ENCODE measurements at places on chromosomes 16 and 17. TPM values are rescaled to one million over a fixed set of nuclear protein-coding genes. Genes with fewer than 3 reads are reported as not detected.

- DNase-seq, result no peak
- no peaks in the 10 kb centered on the region for H3K4me1 ChIP-seq
- no peak overlapping the region for H3K4me3 ChIP-seq
- H3K27me3 ChIP-seq, result peaks cover 8% of the 10 kb centered on the region
- no peaks in the 10 kb centered on the region for H3K36me3 ChIP-seq
- H3K27ac ChIP-seq, result no peak overlapping the region
These were observed 8.4 kb downstream of the CES1 start for GRCh38 chr16:55824473-55825000.

The NRN1L gene
- not detected for total RNA-seq

DNA sequence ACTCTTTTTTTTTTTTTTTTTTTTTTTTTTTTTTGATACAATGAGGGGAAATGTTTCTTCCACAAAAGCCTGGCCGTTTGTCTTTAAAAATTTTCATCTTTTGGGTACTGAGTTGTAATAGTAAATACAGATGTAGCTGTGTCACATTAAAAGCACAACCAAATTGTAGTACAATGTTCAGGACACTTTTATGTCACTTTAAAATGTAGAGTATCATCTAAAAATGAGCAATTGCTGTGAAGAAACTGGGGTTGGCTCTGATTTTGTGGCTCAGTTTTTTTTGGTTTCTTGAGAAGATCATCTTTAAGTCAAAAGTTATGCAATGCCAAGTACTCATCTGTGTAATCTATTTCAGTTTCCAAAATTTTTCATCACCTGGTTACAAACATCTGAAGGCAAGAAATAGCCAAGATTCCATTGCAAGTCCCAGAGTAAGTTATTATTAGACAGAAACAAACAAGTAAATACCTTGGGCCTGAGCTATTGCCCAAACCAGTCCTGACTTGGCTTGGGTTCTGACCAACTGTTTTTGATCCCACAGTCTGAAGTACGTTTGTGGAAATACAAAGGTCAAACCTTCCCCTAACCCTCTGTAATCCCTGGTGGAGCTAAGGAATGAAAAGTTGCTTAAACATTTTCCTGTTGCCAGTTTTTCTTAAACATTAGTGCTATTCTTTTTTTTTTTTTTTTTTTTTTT, 717.2 kb downstream of the WWOX start:
- no peak for DNase-seq
- no peaks in the 10 kb centered on the region for H3K36me3 ChIP-seq
- no peak overlapping the region for H3K27ac ChIP-seq
- H3K27me3 ChIP-seq, result no peaks in the 10 kb centered on the region
- H3K4me1 ChIP-seq, result no peaks in the 10 kb centered on the region

- H3K27me3 ChIP-seq, result peaks cover 10% of the 10 kb centered on the region
- peaks cover 18% of the 10 kb centered on the region for H3K4me1 ChIP-seq
- no peaks in the 10 kb centered on the region for H3K36me3 ChIP-seq
- H3K27ac ChIP-seq, result no peak overlapping the region
- no peak for DNase-seq
These were observed 412 bp downstream of the FKBP10 start for GRCh38 chr17:41813152-41813680.

GRCh38 chr17:42378959-42379594, 9.2 kb downstream of the STAT3 start:
- H3K4me1 ChIP-seq, result peaks cover 88% of the 10 kb centered on the region
- H3K27ac ChIP-seq, result peak overlapping the region; percentile 95
- peak; percentile 73 for DNase-seq
- H3K27me3 ChIP-seq, result no peaks in the 10 kb centered on the region
- peaks cover 43% of the 10 kb centered on the region for H3K36me3 ChIP-seq
- H3K4me3 ChIP-seq, result peak overlapping the region; percentile 63

The CHRNB1 gene
- 5.1 TPM for total RNA-seq

- peaks cover 5% of the 10 kb centered on the region for H3K36me3 ChIP-seq
- peaks cover 4% of the 10 kb centered on the region for H3K4me1 ChIP-seq
- no peak overlapping the region for H3K4me3 ChIP-seq
These were observed 10.3 kb downstream of the KRABD2 start for GRCh38 chr17:8366231-8366630.

- no peaks in the 10 kb centered on the region for H3K4me1 ChIP-seq
- DNase-seq, result no peak
- no peaks in the 10 kb centered on the region for H3K27me3 ChIP-seq
- H3K27ac ChIP-seq, result no peak overlapping the region
- no peak overlapping the region for H3K4me3 ChIP-seq
- H3K36me3 ChIP-seq, result no peaks in the 10 kb centered on the region
These were observed 33.0 kb downstream of the PITPNM3 start for GRCh38 chr17:6523330-6523729.

DNA sequence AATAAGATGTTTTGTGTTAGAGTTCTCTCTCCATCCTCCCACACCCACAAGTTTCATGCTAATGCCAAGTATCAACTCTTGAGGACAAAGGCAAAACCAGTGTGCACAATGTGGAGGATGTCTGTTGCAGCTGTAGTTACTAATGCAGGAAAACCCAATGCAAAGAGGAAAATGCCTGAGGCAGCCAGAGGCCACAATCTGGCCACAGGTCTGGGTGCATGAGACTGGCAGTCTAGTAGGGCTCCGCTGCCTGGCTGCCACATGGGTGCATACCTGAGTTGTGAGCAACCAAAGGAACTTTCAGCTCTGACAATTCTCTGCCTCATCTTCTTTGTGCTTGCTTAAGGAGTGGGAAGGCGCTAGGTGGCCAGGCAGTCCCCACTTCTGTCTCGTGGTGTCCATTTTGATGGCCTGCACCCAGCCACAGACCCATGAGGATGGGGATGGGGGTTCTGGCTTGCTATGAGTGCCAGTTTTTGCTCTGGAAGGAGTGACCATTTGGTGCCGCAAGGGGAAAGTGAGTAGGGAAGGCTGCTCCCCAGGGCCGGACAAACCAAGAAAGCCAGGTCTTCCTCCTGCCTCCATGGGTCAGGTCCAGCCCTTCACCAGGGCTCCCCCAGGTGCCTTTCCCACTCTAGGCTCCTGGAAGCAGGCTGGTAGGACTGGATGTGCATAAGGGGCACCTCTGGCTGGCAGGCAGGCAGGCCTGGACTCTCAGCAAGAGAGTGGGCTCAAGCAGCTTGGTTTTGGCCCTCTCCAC, 4.2 kb upstream of the GFOD2 start:
- H3K27me3 ChIP-seq, result no peaks in the 10 kb centered on the region
- H3K4me3 ChIP-seq, result no peak overlapping the region
- peaks cover 17% of the 10 kb centered on the region for H3K4me1 ChIP-seq
- DNase-seq, result no peak
- peaks cover 4% of the 10 kb centered on the region for H3K36me3 ChIP-seq
- no peak overlapping the region for H3K27ac ChIP-seq

GRCh38 chr17:39568702-39569101, 39.0 kb downstream of the NEUROD2 start:
- no peaks in the 10 kb centered on the region for H3K27me3 ChIP-seq
- no peak overlapping the region for H3K27ac ChIP-seq
- H3K36me3 ChIP-seq, result peaks cover 44% of the 10 kb centered on the region
- H3K4me1 ChIP-seq, result peaks cover 2% of the 10 kb centered on the region

GRCh38 chr17:57810721-57811637, 38.9 kb downstream of the MRPS23 start:
- H3K27me3 ChIP-seq, result peaks cover 41% of the 10 kb centered on the region
- no peak overlapping the region for H3K4me3 ChIP-seq
- no peak for DNase-seq
- H3K4me1 ChIP-seq, result peaks cover 14% of the 10 kb centered on the region
- H3K36me3 ChIP-seq, result no peaks in the 10 kb centered on the region

The SMIM36 gene
- total RNA-seq, result not detected

The DHRS7C gene
- total RNA-seq, result not detected

- DNase-seq, result no peak
- H3K4me1 ChIP-seq, result no peaks in the 10 kb centered on the region
- H3K4me3 ChIP-seq, result no peak overlapping the region
- no peaks in the 10 kb centered on the region for H3K27me3 ChIP-seq
- no peak overlapping the region for H3K27ac ChIP-seq
- no peaks in the 10 kb centered on the region for H3K36me3 ChIP-seq
These were observed 549.2 kb downstream of the MAF start for GRCh38 chr16:79051313-79051712.
